ENCODE measurements at places on chromosomes 5 and 9.

- no peak for DNase-seq
These were observed 318.4 kb upstream of the ZNF608 start for GRCh38 chr5:125064621-125065438.

GRCh38 chr9:127059765-127060361 is 62.6 kb downstream of the ANGPTL2 start:
- DNase-seq = no peak

GRCh38 chr9:70852711-70853240 is 268.6 kb downstream of the TRPM3 start:
- no peak for DNase-seq

DNA sequence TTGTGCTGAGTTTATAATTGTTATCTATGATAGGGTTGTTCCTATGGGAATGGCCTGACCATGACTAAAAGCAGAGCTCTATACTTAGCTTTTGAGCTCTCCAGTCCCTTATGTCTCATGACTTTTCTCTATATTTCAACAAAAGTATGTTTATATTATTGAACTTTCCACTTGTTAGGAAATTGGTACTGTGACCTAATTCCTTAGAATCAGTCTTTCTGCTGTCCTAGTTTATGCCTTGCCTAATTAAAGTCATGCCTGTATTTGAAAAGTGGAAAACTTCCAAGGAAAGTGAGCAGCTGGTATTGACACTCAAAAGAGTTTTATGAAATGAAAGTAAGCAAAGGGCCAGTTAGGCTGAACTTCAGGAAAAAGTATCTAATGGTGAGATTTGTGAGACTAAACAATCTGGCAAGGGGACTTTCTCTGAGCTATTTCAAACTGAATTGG is 68.6 kb downstream of the XRCC4 start:
- no peak for DNase-seq

DNA sequence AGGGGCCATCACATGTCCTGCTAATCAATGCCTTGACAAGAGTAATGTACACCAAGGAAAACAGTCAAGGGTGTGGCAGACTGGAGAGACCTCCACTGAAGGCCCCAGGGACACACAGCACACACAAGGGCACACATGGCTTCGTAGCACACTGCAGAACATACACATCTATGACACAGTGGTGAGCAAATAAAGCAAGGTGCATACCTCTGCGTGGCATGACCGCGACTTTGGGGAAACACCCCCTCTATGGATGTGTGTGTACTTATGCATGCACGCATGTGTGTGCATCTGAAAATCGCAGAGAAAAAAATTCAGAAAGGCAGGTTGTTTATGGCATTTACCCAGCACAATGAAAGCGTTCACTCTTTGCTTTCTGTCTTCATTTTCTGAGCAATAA is 20.5 kb downstream of the SEMA4D start:
- DNase-seq = no peak

DNA sequence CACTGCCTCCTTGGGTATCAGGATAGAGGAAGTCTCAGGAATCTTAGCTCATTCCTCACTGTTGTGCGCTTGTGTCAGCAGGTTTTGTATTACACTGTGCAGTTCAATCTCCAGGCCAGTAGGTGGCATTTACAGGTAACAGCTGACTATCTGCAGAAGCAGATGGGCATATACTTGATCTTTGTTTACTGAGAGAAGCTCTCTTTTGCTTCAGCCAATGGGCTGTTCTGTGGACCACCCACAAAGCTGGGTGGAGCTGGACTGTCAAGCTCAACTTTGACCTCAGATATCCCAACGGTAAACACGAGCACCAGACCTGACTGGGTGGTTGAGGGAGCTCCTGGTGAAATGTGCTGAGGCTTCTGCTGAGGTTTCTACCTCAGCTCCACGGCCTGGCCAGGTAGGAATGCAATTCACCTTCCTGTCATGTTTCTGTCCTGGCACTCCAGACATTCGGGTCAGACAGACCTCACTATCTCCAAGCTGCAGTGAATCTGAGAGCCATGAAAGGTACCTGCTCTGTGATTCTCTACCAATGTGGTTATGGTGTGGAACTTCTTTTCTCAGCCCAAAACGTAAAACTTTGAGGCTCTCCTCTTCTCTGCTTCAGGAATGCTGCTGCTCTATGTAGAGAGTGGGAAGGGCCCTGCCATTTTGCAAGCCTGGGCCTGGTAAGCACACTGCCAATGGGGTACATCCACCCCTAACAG is 167.9 kb upstream of the ACTBL2 start:
- DNase-seq = no peak

- no peak for DNase-seq
These were observed 19.0 kb upstream of the LPCAT1 start for GRCh38 chr5:1542781-1543180.

GRCh38 chr9:97413462-97413861 is 1.6 kb downstream of the TDRD7 start:
- no peak for DNase-seq

DNA sequence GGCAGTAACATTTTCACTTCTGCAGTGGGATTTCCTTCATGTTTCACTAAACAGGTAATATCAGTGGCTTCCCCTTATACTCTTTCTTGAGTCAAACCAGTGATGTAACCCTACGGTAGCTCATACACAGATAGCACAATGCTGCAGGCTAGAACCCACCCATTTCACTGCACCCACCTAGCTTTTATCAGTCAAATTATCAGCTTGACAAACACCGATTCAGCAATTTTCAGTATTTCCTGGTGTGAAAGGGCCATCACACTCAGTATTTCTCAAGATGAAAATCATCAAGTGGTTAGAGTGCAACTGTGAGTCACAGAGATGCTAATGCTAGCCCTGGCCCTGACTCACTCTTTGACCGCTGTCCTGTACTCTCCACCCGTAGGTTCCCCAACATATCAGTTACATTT is 242.3 kb upstream of the PTGER4 start:
- no peak for DNase-seq

DNA sequence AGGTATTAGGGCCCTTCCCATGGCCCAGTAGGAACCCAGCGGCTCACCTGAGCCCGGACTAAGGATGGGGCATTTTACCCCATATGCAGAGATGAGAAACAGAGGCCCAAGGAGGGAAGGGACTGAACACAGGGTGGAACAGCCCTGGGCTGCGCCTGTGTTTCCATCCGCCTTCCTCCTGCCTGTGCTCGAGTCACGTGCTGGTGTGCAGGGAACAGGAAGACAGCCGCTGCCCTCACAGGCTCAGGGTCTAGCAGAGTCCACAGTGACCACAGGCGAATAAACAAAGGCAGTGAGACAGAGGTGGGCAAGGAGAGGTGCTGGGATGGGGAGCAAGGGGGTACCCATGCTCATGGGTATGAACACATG is 129.4 kb downstream of the C9orf50 start:
- DNase-seq = no peak

DNA sequence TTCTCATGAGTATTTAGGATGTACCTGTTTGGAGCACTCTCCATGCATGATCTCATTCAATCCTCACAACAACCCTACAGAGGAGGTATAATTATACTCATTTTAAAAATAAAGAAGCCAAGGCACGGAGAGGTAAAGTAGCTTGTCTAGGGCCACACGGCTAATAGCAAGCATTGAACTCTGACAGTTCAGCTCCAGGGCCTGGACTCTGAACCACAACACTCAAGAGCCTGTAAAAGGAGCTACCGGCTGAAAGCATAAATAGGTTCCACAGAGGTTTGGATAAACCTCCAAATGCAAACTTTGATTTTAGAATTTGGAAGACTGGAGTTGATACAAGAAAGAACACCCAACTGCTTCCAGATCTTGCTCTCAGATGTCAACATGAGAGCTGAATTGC is 41.2 kb downstream of the ARHGEF37 start:
- no peak for DNase-seq

DNA sequence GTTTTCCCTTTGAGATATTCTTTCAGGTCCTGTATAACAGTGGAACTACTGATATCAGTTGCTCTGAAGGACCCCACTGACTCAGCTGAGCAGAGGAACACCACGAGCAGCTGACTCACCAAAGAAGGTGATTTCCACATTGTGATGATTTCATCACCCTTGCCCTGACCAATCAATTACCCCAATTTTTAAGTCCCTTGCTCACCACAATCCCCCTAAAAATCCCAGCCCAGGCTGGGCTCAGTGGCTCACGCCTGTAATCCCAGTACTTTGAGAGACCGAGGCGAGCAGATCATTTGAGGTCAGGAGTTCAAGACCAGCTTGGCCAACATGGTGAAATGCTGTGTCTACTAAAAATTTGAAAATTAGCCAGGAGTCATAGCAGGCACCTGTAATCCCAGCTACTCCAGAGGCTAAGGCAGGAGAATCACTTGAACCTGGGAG is 125.3 kb upstream of the ABCA1 start:
- DNase-seq = no peak

DNA sequence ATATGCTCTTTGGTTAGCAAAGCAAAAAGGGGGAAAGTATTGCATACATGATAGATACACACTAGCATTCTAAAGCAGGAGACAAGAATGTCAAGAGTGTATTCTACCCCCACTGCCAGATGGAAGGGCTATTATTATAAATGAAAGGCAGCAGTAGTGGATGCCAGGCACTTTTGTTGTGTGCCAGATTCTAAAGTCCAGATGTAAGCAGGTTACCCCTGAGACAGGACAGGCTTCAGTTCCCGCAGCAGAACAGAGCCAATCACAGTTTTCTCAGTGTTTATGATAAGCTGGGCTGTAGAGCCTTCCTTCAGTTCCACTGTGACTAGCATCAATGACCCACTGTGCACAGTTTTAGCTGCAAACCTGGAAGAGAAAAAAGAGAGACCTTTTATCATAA is 226.6 kb upstream of the TBCA start:
- no peak for DNase-seq

- no peak for DNase-seq
These were observed 1990.4 kb upstream of the CDH6 start for GRCh38 chr5:29203049-29203448.
